ENCODE measurements at places on chromosomes 4 and X.

GRCh38 chrX:8141896-8142295 is 29.2 kb downstream of the VCX2 start:
- DNase-seq: no peak

DNA sequence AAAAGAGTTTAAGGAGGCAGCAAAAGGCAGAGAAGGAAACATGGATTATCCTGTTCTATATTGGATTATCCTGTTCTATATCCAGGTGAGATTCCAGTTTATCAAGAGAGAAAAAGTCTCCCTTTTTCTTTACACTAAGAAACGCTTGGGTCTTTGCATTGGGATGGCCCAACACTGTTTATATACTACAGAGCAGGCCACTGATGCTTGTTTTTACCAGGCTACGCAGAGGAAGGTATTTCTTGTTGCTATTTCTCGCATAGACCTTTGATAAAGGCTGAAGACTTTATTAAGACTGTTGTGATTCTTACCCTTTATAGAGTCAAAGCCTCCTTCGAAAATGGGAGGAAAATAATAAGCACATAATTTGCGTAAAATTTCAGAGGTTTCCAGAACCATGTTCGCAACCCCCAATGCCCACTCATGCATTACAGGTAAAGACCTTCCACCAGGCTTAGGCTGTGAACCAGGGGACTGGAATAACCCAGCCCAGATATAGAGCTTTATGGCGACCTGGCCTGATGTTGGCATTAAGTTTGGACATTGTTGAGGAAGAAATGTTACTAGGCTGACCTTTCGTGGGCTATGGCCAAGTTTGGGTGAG is 218.3 kb downstream of the PTTG2 start:
- DNase-seq: no peak

- no peak for DNase-seq
Observed at GRCh38 chr4:78644063-78644691, 92.6 kb downstream of the ANXA3 start.

DNA sequence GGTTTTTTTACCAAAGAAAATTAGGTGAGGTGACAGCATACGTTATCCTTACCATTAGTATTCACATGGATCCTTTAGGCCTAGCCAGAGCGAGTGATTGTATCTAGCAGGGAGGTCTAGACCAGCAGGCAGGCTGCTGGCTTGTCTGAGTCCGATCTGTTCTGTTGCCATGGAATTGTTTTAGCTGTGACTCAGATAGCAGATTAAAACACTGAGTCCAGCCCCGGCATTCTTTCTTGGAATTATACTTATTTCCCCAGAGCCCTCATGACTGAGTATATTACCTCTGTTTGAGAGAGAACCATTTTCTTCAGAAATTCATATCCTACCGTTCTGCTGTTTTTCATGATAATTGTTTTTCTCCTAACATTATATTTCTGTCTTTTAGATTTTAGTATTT is 37.4 kb downstream of the OCRL start:
- no peak for DNase-seq

GRCh38 chr4:94274912-94275311 is 67.2 kb downstream of the SMARCAD1 start:
- DNase-seq: no peak

DNA sequence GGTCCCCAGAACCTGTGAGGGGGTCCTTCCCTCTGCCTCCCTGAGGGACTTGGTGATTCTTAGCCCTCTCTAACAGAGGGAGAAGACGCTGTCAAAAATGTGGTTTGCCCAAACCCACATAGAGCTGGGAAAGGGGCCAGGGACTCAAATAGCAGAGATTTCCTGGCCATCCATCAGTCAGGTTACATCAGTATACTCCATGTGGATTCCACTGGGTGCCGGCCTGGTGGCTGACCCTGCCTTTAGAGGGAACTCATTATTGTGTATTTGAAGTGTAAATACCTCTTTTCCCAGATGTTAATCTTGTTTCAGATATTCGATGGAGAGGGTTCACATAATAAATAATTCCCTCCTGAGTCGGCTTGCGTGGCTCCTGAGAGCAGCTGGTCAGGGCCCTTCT is 130.3 kb downstream of the TBL1X start:
- no peak for DNase-seq

- no peak for DNase-seq
Observed at GRCh38 chr4:149291463-149291862, 524.2 kb downstream of the IQCM start.

DNA sequence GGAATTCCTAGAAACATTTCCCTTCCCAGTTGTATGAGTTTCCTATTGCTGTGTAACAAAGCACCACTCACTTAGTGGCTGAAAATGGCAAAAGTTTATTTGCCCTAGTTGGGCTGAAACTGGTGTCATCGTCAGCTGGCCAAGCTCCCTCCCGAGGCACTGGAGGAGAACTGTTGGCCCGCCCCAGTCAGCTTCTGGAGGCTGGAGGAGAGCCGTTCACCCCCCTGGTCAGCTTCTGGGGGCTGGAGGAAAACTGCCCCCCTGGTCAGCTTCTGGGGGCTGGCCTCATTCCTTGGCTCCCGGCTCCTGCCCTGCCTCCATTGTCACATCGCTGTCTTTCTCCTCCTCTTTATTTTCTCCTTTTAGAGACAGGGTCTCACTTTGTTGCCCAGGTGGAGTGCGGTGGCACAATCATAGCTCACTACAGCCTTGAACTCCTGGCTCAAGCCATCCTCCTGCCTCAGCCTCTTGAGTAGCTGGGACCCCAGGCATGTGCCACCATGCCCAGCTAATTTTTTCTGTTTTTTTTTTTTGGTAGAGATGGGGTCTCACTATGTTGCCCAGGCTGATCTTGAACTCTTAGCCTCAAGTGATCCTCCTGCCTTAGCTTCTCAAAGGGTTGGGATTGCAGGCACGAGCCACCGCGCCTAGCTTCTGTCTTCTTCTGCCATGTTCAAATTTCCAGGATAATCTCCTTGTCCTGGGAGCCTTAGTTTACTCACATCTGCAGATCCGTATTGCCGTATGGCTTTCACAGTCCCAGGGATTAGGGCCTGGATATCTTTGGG is 3.2 kb downstream of the RGS12 start:
- DNase-seq: no peak

- DNase-seq: no peak
Observed at GRCh38 chr4:123412091-123412505, 15.5 kb downstream of the SPRY1 start.

DNA sequence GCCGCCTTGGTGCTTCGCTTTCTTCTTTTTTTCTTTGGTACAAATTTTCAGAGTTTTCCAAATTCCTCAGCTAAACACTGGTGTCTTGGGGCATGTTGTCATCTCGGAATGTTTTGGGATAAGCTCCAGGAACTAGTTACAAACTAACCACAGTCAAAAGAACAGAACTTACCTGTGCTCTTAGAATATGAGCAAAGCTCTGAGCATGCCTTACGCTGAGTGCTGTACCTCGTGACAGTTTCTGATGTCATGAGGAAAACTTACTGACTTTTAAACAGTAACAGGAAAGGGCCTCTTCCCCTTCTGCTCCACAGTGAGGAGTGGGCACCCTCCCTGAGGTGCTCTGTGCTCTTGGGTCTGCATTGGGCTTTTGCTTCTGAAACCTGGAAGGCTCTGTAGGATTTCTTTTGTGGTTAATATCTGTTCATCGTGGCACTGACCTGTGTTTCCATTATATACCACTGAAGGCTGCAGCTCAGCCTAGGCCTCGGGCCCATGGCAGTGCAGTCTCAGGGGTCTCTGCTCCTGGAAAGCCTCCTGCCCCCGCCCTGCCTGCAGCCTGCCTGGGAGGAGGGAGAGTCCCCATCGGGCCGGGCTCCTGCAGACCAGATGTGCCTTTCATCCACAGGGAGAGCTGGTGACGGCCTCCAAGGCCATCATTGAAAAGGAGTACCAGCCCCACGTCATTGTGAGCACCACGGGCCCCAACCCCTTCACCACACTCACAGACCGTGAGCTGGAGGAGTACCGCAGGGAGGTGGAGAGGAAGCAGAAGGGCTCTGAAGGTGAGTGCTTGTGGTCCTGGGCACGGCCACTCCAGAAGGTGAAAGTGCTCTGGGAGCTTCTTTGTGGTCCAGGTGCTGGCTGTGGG is 48.7 kb downstream of the NOP14 start:
- DNase-seq: no peak

DNA sequence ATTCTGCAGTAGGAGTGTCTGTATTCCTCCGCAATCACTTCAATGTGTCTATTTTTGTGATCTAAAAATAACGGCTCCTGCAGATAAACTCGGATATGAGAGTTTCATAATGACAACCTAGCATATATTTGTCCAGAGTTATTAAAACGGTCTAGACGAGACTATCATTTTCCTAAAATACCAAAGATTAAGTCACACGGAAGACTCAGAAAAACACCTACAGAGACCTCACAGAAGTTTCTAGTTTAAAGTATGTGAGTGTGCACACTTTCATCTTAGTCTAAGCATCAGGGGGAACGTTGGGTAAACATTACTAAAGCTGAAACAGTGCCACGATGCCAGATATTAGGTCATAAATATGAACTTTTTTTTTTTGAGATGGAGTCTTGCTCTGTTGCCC is 156.9 kb downstream of the AFAP1 start:
- DNase-seq: no peak

DNA sequence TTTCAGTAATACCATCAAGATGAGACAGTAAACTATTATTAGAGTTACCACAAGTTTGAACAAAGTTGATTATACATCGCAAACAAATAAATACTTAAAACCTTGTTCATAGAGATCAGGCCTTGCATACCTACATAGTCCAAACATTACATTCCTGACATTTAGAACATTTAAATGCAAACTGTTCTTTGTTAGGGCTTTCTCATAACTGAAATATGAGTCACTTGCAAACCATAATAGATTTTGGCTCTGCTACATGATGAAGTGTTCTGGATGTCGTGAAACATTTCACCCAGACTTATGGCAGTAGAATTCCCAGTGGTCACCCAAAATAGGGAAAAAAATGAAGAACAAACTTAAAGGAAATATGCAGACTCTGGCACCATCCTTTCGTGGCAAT is 75.0 kb downstream of the FAT4 start:
- DNase-seq: no peak

- no peak for DNase-seq
Observed at GRCh38 chr4:158622251-158622650, 49.4 kb downstream of the C4orf46 start.

GRCh38 chrX:24542756-24543155 is 77.7 kb downstream of the PDK3 start:
- no peak for DNase-seq

- DNase-seq: no peak
Observed at GRCh38 chrX:150370589-150371312, 7.6 kb downstream of the MAMLD1 start.

- DNase-seq: no peak
Observed at GRCh38 chrX:103066606-103067005, 2.6 kb upstream of the BEX1 start.

GRCh38 chr4:139749835-139750498 is 84.3 kb downstream of the MGST2 start:
- no peak for DNase-seq

DNA sequence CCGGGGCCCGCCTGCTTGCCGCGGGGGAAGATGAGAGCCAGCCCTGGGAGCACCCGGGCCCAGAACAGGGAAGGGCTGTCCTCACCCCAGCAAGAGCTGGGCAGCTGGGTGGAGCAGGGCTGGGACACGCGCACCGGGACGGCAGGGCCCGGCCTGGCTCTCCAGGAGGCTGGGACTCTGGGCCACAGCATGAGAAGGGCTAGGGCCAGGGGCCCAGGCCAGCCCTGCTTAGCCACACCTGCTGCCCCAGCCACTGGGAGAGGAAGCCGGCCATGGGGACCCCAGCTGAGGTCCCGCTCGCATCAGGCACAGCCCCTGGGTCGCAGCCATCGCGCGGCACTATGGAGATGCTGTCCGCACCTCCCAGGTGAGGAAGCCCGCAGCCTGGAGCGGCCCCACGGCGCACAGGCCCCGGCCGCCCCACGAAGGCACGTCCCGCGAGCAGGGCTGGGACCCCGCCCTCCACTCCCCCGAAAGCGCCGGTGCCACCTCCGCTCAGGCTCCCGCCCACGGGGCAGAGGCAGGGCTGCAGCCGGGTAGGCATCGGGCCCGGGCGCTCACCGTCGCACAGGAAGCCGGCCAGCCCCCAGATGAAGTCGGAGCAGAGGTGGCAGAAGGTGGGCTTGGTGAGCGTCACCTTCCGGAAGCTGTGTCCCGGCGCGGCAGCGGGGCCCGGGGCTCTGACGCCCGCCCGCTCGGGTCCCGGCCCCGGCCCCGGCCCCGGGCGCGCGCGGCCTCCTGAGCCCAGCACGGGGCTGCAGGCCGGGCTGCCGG is 531 bp downstream of the DGKQ start:
- DNase-seq: no peak

- no peak for DNase-seq
Observed at GRCh38 chr4:155434366-155434765, 57.6 kb upstream of the MAP9 start.

GRCh38 chr4:140581078-140581477 is 12.3 kb upstream of the UCP1 start:
- DNase-seq: no peak

- no peak for DNase-seq
Observed at GRCh38 chr4:102632241-102633065, 128.3 kb downstream of the MANBA start.

- DNase-seq: no peak
Observed at GRCh38 chr4:55323375-55323774, 22.7 kb upstream of the SRD5A3 start.

- no peak for DNase-seq
Observed at GRCh38 chrX:108224727-108225621, 133.4 kb downstream of the ATG4A start.

GRCh38 chr4:149987330-149988086 is 90.7 kb upstream of the DCLK2 start:
- no peak for DNase-seq

- no peak for DNase-seq
Observed at GRCh38 chrX:19849464-19850080, 37.8 kb downstream of the SH3KBP1 start.

DNA sequence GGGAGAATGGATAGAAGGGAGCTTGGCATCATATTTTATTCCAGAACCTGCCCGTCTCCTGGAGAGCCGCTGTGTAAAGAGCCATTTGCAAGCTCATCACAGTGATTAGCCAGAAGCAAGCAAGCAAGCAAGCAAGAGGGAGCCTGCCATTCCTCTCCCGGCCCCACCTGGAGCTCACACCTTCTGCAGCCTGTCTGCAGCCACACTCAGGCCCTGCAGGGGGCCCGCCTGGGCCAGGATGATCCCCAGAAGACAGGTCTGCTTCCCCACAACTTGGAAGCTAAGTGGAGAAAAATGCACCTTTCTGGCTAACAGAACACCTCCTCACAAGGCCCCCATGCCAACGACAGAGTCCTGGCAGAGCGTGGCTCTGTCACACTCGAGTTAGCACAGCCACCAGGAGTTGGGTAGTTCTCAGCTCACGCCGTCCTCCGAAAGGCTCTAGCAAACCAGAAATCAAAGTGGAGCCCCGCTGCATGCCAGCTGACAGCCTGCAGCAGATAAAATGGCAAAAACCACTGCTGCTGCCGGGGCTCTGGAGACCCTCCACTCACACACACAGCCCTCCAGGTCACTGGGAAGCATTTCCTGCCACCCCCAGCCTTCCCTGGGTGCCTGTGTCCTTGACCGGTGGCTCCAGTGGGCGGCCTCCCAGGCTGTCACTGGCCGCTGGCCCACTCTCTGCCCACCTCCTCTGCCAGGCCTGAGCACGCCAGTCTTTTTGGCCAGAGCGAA is 54.9 kb downstream of the DCTD start:
- no peak for DNase-seq

Data from hippocampal formation (tissue), 2 donors.